GM12891 (cell line): ENCODE measurements at places on chromosomes 3 and 15.

DNA sequence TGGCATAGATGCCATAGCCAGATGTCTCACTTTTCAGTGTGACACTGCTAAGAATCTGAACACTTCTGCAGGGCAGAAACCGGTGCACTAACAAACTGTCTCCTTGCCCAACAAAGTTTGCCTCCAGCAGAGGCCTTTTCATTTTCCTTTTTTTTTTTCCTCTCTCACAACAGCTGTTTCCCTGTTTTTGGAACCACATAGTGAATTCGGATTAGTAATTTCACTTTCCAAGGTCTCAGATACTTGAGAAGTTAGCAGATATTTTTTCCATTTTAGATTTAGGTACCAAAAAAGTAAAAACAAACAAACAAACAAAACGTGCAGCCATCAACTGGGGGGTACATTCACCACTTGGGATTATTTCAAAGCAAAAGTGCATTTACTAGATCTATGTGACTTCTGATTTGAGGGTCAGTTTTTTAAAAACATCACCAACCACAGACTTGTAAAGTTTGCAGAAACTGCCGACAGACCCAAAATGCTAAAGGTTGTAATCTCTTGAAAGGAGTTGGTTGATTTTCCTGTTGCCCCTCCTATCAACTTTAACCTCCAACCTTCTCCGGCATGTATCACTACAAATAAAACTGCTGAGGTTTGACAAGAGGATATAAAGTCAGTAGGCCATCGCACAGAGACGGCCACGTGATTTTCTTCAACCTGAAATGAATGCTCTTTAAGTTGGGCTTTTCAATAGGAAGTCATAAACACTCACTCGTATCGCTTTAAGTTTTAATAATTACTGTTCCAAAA lies 169.1 kb downstream of the CDIN1 start:
- DNase-seq, result no peak

DNA sequence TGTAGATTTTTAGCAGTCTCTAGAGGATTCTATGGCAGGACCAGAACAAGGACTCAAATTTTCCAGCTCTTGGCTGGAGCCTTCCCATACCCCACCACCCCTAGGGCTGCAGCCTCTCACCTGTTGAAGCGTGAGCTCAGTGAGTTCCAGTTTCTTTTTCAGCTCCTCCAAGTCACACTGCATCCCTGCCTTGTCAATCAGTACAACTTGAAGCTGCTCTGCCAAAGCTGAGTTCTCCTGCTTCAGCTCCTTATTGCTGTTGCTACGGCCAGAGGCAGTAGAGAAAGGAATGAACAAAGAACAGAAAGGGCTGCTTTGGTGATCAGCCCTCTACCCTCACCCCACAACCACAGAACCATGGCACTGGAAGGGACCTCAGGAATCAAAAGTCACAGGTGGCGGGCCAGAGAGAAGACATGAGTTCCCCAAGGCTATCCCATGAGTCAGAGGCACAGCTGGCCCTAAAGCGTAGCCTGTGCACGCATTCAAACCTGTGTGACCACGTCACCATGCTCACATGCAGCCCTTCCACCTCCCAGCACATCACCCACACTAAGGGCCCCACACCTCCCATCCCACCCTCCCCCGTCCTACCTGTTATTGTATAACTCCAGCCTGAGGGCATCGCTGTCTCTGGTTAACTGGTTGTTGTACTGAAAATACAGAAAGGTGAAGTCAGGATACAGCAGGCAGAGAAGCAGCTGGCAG lies 83.3 kb upstream of the C2CD4B start:
- DNase-seq, result no peak

GRCh38 chr3:168314166-168314565 lies 218.4 kb upstream of the GOLIM4 start:
- DNase-seq, result no peak

- DNase-seq, result no peak
Measured at GRCh38 chr3:33575311-33575710, 135.1 kb upstream of the UBP1 start.

GRCh38 chr3:71447197-71447596 lies 136.3 kb downstream of the FOXP1 start:
- no peak for DNase-seq

DNA sequence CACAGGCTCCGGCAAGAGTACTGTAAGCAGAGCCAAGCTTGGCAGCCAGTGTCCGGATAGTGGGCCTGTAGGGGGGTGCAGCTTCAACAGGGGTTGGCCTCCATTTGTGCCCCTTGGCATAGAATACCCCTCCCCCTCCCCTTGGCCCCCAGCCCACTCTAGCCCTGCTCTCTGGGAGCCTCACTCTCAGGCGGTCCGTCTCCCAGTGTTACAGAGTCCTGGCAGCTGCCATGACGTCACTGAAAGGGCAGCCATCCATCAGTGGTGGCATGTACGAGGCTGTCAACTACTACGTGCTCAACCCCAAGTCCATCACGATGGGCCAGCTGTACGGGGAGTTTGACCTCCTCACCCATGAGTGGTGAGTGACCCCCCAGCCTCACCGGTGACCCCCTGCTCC lies 50.4 kb downstream of the DNAH1 start:
- DNase-seq, result no peak

DNA sequence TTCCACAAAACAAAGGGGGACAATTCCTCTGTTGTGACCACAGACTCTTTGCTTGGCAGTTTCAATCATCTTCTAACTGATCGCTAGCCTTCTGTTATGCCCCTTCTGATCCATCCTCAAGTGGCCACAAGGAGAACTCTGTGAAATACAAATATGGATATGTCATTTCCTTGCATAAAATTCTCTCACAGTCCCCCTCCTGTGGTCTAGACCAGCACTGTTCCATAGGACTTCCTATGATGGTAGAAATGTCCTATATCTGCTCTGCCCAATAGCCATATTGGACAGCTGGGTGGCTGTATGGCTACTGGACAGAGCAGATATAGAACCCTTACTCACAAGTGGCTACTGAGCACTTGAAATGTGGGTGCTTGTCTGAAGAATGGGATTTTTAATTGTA lies 25.9 kb upstream of the SNRK start:
- DNase-seq, result no peak
